ENCODE measurements at places on chromosomes 12 and 14. TPM values are rescaled to one million over a fixed set of nuclear protein-coding genes. Genes with fewer than 3 reads are reported as not detected.

GRCh38 chr12:115451780-115452736 is 768.1 kb upstream of the TBX3 start:
- peak; percentile 59 for DNase-seq

GRCh38 chr14:71114565-71114964 is 207.3 kb downstream of the PCNX1 start:
- no peak for DNase-seq

DNA sequence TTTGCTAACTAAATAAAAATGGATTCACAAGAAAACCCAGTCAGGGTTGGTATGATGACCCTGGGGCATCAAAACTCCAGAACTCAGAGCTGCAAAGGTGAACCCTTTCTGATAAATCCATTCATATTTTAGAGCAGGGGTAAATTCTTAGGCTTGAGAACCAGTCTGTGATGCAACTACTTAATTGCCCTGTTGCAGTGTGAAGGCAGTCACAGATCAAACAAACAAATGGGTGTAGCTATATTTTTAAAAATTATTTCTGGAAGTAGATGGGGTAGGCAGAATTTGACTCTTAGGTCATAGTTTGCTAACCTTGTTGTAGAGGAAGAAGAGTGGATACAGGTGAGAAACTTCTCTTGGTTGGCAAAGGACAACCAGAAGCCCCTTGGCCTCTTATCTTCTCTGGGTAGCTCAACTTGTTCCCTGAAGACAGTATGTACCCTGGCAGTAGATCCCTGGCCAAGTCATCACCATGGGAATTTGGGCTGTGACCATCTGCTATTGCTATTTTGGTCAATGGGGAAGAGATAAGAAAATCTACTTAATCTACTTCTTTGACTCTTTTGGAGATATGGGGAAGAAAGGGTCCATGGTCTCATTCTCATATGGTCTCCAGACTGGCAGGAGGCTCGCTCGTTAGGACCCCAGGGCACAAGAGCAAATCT is 216.1 kb downstream of the PPM1H start:
- no peak for DNase-seq

- DNase-seq, result no peak
These were observed 144.4 kb upstream of the TMPO start for GRCh38 chr12:98370976-98371375.

GALNT16 gene
- total RNA-seq, result 70.5 TPM

DNA sequence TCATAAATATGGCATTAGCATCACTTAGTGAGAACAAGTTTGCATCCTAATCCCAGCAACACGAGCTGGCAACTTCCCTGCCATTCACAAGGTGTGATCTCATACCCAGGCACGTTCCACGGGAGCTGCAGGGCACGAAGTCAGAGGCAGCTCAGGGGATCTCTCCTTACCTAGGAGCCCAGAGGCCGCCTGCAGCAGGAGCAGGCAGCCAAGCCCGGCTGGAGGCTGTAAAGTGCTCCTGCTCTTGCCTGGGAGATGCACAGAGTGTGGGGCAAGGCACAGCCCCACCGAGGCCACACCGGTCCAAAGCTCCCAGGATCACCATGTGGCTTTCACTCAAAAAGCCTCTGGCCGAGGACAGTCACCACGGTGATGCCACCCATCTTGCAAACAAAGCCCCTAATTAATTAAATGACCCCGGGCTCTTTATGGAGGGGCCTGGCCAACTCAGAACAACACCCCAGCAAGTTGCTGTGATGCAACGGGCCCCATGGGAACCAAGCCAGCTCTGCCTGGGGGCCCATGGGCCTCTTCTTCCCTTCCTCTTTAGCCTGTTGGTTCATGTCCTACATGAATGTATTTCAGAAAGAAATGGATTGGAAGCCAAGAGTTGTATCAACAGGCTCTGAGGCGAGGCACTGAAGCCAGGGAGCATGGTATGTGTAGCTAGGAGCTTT is 26.5 kb downstream of the NUAK1 start:
- no peak for DNase-seq

DNA sequence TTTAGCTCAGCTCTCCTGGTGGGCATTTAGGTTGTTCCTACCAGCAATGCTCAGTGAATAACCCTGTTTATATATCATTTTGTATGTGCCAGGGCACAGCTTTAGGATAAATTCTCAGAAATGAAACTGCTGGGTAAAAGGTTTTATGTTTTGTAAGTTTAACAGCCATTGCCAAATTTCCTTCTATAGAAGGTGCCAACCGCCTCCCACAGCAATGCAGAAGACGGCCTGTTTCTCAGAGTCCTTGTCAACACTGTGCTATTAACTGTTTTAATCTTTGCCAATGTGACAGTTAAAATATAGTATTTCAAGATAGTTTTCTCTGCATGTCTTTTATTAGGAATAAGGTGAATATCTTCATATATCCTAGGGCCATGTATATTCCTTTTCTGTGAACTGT is 65.0 kb downstream of the PPP1R13B start:
- DNase-seq, result no peak

KRT79 gene
- total RNA-seq, result not detected

CCDC184 gene
- total RNA-seq, result 1.0 TPM

GRCh38 chr12:9115731-9116559 is at the start of gene A2M:
A2M (minus strand) TSS chr12:9115919; CDS start chr12:9115849, 70 bp downstream.
- DNase-seq, result no peak

DNA sequence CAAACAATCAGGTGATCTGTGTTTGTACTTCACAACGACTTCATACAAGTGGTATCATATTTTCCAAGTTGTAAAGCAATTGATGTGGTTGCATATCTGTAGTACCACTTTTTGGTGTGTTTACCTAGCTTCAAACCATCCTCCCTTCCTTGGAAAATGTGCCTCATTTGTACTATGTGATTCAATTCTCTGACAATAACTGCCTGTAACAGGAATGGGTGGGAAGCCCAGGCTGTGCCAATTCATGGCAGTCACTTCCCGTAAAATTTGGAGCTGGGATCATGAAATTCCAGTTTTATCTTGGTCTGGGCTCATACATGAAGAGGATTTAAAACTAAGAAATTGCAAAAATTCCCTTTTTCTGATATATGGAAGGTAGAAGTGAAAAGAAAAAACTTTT is 250.1 kb downstream of the DIO2 start:
- no peak for DNase-seq

FAM181A gene
- not detected for total RNA-seq

DNA sequence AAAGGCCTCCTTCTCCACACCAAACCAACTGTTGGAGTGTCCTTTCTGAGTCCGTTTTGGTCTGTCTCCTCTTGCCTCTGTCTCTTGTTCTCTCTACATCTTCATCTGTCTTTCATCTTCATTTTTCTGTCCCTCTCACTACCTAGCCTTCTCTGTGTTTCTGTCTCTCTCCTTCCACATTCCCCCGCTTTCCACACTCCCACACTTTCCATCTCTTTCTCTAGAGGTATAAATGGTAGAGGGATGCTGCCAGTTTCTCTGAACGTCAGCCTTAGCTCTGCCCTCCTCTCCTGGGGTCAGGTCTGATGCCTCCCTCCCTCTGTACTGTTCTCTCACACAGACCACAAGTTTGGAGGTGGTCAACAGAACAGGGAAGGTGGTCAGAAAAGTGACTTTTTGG is 42.9 kb downstream of the SMUG1 start:
- no peak for DNase-seq

DNA sequence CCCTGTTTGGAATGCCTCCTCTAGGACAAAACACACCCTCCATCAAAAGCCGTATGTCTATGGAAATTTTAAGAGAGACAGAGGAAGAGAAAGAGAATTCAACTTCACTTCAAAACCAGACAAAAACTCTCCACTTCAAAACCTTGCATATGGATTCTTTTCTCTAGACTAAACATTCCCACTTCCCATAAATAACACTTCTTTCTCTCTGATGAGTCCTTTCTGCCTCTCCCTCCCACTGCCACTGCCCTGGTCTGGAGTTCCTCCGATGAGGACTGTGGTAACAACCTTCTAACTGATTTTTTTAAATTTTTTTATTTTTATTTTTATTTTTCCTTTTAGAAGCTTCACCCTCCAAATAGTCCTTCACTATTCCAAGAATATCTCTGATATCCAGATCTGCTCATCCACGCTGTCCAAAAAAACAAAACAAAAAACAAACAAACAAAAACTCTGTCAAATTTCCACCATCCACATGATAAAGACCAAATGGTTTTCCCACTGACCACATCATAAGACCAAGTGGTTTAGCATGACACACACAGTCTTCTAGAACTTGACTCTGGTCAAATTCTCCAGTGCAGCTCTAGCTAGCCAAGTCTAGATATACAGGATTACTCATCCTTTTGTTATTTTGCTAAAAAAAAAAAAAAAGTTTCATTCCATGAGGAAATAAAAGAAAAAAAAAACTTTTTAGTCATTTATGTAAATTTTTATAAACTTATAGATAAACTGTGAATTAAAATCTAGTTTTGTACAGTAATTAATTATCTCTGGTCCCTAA is 256.0 kb downstream of the PPFIA2 start:
- DNase-seq, result no peak

GRCh38 chr12:64059685-64060084 is 162.4 kb downstream of the KICS2 start:
- no peak for DNase-seq

STON2 gene
- total RNA-seq, result 8.3 TPM

DNA sequence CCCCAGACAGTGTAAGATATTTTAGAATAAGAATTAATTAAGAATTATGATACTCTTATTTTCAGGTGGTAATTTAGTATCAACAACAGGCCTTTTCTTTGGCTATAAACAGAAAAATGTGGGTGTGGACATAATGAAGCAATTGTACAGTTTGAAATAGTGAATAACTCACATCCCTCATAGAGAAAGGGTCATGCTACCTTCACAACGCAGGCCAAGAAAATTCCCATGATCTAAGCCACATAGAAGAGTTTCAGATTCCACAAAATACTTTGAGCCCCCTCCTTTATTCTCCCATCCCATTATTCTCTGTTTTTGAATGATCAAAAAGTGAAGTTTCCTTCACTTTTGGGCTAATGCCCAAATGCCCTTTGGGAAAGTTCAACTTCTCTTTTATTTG is 23.5 kb upstream of the DHRS7 start:
- DNase-seq, result no peak

DNA sequence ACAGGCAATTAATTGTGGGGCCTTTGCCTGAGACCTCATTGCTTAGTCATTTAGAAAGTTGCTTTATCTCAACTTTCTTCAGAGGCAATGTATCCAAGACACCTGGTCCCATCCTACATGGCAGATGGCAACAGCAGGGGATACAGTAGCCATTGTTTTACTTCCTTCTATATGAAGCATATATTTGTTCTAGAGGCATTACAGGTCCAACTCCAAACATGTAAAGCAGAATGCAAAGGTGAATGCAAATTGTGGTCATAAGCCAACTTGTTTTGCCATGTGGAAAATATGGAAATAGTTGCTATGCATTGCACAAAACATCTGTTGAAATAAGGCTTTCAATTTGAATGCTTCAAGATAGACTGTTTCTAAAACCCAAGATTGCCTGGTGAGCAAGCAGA is 109.8 kb upstream of the BCAT1 start:
- DNase-seq, result no peak

GRCh38 chr14:63249092-63249491 is 44.8 kb downstream of the RHOJ start:
- DNase-seq, result no peak

DNA sequence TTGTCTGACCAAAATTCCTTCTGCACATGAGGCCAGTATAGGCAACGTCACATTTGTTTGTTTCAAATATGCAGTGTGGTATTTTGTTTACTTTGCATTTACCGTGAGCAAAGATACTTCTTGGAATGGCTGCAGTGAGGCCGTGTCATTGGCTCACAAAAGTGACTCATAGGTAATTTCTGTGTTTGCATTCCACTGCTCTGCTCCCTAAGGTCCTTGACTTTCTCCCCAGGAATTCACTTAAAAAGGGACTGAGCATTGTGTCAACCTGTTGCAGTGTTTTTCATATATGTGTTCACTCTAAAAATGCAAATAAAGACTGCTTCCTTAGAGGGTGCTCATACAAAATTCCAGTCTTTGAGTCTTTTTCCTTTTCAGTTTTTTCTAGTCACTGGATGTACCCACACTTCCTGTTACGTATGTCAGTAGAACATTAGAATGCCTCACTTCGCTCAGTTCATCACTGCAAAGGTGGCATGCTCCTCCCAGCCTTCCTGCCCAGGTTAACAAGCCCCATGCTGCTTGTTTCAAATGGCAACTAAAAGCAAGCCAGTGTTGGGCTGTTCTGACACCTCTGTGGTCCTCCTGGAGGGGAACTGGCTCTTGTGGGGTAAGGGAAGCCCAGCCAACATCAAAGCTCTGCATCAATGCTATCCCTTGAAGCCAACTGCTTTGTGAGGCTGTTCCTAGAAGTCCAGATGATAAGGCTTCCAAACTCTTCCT is 9.1 kb downstream of the C12orf76 start:
- no peak for DNase-seq

DNA sequence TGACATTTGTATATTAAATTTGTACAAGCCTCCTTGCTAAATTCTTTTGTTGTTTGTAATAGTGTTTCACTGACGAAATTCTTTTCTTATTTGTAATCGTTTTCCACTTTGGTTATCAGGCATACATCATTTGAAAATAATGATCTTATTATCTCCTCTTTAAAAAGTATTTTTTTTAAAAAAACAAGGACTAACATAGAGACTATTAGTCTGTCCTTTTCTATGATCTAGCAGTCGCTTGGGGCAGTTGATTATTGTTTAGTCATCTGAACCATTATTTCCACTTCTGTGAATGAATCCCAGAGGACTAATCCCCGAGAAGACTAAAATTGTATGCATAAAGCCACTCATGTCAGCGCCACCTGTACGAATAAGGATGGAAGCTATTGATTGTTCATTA is 11.5 kb downstream of the ADGRD1 start:
- DNase-seq, result no peak
